ENCODE measurements at places on chromosomes 13 and 19. TPM values are rescaled to one million over a fixed set of nuclear protein-coding genes. Genes with fewer than 3 reads are reported as not detected.

The IGSF23 gene
- total RNA-seq, result not detected

DNA sequence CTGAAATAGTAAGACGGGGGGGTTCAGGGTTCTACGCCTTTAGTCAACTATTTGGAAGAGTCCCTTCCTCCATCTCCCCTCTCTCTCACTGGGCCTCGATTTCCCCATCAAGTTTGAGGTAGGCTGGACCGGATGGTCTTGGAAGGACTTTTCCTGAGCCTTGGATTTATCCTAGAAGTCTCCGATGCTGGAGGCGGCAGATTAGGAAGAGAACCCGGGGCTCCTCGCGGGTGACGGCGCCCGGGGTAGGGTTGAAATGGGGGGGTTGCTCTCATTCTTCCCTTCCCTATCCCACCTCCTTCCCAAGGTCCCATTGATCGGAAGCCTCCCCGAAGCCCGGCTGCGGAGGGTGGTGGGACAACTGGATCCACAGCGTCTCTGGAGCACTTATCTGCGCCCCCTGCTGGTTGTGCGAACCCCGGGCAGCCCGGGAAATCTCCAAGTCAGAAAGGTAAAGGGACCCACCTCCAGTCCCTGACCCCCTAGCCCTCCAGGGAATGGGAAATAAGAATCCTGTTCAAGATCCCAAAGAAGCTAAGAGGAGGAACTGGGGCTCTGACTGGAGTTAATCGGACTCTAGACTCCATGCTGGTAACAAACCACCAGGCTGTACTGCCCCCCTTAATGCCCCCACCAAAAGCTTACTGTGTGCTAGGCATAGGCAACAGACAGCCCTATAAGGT, 781 bp downstream of the QPCTL start:
- no peaks in the 10 kb centered on the region for H3K36me3 ChIP-seq
- DNase-seq, result peak; percentile 71
- peak overlapping the region; percentile 90 for H3K27ac ChIP-seq
- H3K4me3 ChIP-seq, result peak overlapping the region; percentile 82
- H3K27me3 ChIP-seq, result no peaks in the 10 kb centered on the region
- H3K4me1 ChIP-seq, result no peaks in the 10 kb centered on the region

DNA sequence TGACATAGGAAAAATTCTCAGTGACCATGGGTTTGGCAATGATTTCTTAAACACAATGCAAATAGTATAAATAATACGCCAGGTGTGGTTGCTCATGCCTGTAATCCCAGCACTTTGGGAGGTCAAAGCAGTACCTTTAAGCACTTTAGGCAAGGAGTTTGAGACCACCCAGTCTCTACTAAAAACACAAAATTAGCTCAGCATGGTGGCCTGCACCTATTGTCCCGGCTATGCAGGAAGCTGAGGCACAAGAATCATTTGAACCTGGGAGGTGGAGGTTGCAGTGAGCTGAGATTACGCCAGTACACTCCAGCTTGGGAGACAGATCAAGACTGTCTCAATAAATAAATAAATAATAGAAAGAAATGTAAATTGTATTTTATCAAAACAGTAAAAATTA, 356.5 kb upstream of the SLITRK6 start:
- H3K27ac ChIP-seq, result no peak overlapping the region
- no peaks in the 10 kb centered on the region for H3K36me3 ChIP-seq
- no peaks in the 10 kb centered on the region for H3K27me3 ChIP-seq
- H3K4me1 ChIP-seq, result no peaks in the 10 kb centered on the region
- H3K4me3 ChIP-seq, result no peak overlapping the region

GRCh38 chr13:52428295-52428694, 22.1 kb downstream of the VPS36 start:
- H3K4me3 ChIP-seq, result no peak overlapping the region
- no peak overlapping the region for H3K27ac ChIP-seq

DNA sequence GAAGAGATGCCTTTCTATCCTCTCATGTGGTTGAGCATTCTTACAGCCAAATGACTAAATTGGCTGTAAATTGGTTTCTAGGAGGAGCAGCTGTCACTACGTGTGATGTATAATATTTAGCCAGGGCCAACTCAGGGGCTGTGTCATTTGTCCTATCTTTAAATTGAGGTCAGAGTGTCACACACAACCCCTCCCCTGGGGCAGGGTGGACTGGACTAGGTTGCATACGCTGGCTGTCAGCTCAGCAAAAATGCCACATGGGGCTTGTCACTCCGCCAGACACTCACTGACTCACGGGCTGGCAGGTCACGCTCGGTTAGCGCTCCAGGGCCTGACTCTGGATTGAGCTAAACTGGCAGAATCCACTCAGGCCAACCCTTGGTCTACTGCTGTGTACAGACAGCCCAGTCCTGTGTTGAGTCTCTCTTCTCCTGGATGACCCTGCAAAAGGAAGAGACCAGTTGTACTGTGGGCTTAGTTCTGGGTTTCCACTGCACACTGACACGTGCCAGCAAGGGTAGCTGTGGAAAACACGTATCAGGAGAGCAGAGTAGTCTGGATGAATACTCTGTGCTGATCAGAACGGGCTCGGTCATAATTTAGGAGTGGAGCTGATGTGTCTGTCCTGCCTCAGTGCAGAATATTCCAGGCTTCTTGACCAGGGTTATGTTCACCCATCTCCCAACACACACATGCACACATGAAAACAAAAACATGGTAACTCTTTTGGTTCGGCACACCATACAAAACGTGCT, 29.1 kb downstream of the SHISA2 start:
- no peaks in the 10 kb centered on the region for H3K36me3 ChIP-seq
- no peaks in the 10 kb centered on the region for H3K27me3 ChIP-seq
- no peak overlapping the region for H3K27ac ChIP-seq
- no peak overlapping the region for H3K4me3 ChIP-seq

DNA sequence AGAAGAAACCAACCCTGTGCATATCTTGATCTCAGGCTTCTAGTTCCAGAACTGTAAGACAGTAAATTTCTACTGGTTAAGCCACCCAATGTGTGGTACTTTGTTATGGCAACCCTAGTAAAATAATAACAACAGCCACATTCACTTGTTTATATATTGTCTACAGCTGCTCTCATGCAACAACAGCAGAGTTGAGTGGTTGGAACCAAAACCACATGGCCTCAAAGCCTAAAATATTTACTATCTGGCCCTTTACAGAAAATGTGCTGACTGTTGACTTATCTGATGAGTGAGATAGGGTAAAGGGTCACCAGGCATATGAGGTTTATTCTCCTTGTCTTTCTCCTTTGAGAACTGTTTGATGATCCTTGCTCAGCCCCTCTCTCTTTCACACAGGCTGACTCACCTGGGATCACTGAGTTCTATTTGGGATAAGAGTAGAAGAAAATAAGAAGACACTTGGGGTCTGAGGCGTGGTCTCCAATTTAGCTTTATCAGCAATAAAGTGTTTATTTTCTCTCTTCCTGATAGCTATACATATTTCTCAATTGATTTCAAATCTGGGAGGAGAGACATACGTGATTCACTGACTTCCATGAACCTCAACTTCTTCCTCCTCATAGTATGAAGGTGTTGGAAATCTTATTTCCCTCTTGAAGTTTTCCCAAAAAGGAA, 227.5 kb upstream of the STARD13 start:
- H3K36me3 ChIP-seq, result no peaks in the 10 kb centered on the region
- peaks cover 5% of the 10 kb centered on the region for H3K4me1 ChIP-seq
- no peak overlapping the region for H3K27ac ChIP-seq
- no peak overlapping the region for H3K4me3 ChIP-seq
- H3K27me3 ChIP-seq, result no peaks in the 10 kb centered on the region

GRCh38 chr19:31666126-31666525, 316.9 kb upstream of the TSHZ3 start:
- no peak for DNase-seq
- H3K36me3 ChIP-seq, result no peaks in the 10 kb centered on the region
- no peak overlapping the region for H3K27ac ChIP-seq
- H3K27me3 ChIP-seq, result no peaks in the 10 kb centered on the region
- no peak overlapping the region for H3K4me3 ChIP-seq

- H3K36me3 ChIP-seq, result no peaks in the 10 kb centered on the region
- no peaks in the 10 kb centered on the region for H3K4me1 ChIP-seq
- H3K27me3 ChIP-seq, result no peaks in the 10 kb centered on the region
- no peak overlapping the region for H3K27ac ChIP-seq
Measured at GRCh38 chr13:49530457-49530856, 34.7 kb downstream of the PHF11 start.

- H3K27me3 ChIP-seq, result no peaks in the 10 kb centered on the region
- H3K27ac ChIP-seq, result no peak overlapping the region
- no peaks in the 10 kb centered on the region for H3K4me1 ChIP-seq
- no peak for DNase-seq
Measured at GRCh38 chr19:39246951-39247669, 1.5 kb downstream of the IFNL4 start.

GRCh38 chr13:51004918-51005460, 95.4 kb downstream of the RNASEH2B start:
- H3K4me3 ChIP-seq, result no peak overlapping the region
- H3K4me1 ChIP-seq, result peaks cover 6% of the 10 kb centered on the region
- H3K27me3 ChIP-seq, result no peaks in the 10 kb centered on the region
- DNase-seq, result no peak

The ETV2 gene
- 0.48 TPM for total RNA-seq

DNA sequence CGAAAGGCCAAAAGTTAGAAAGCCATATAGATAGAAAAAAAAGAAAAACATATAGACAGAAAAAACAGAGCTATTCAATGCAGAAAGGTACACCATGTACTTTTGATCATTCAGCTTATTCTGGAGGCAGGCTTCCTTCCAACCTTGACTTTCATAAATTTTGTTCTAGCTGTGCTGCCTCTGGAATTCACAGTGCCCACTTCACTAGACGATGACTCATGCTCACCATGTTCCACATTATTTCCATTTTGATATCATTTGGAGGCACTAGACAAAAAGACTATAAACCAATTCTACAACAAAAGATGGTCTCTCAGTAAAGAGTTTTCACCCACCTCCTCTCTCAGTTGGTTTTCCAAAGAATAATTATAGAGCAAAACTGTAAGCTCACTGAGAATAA, 229.0 kb upstream of the IPO5 start:
- no peak overlapping the region for H3K27ac ChIP-seq
- DNase-seq, result no peak
- H3K4me1 ChIP-seq, result no peaks in the 10 kb centered on the region

DNA sequence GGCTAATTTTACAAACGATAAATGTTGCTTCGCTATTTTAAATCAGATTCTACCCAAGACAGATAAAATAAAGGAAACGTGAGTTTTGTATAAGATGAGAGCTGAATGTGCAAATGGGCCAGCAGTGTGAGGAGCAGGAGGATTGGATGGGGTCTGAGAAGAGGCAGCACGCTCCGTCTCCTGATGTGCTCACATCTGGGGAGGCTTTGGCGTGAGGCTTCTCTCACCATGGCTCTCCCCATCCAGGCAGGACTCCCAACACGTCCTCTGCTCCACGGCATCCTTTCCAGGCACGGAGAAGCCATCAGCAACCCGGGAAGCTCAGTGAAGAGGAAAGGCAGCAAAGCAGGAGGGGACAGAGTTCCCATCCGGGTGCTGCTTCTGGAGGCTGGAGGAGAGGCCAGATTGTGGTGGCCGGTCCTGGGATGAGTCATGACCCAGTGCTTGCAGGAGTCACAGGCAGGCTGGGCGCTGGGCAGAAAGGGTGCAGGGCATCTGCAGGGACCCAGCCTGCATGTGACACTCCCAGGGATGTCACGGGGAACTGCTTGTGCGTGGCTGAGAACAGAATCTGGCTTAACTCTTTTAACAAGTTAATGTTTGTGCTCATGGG, 47.5 kb downstream of the ZNF536 start:
- no peaks in the 10 kb centered on the region for H3K36me3 ChIP-seq
- no peak overlapping the region for H3K4me3 ChIP-seq
- no peaks in the 10 kb centered on the region for H3K27me3 ChIP-seq
- H3K27ac ChIP-seq, result no peak overlapping the region
- H3K4me1 ChIP-seq, result no peaks in the 10 kb centered on the region

DNA sequence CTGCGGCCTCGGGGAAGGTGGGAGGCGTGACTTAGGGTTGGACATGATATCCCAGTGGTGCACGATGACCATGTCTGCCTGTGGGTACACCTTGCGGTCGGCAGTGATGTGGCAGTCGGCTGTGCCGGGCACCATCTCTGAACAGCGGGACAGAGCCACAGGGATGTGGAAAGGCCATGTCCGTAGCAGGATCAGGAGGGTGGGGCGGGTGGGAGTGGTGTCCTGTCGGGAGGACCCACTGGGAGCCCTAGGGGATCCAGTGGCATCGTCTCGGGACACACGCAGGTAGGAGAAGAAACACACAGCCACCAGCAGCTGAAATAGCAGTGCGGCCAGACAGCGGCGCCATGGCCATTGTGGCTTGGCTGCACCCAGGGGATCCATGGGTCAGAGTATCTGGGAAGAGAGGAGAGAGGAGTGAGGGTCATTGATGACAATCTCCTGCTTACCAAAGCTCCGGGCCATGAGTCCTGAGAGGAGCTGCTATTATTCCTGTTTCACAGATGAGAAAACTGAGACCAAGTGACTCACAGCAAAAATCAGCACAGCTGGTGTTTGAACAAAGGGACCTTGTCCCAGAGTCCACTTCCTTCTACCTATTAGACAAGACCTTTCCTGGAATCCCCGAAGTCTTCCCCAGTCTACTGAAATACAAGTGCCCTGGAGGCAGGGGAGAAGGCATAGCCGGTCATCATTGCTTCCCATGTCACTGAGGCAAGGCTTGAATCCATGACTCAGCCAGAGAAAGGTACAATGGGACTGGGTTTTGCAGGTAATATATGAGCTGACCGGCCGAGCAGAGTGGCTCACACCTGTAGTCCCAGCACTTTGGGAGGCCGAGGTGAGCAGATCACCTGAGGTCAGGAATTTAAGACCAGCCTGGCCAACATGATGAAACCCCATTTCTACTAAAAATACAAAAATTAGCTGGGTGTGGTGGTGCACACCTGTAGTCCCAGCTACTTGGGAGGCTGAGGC, 5.2 kb upstream of the FUT6 start:
- DNase-seq, result no peak
- H3K4me3 ChIP-seq, result no peak overlapping the region
- no peak overlapping the region for H3K27ac ChIP-seq
- H3K27me3 ChIP-seq, result no peaks in the 10 kb centered on the region

- H3K27ac ChIP-seq, result no peak overlapping the region
- DNase-seq, result no peak
- H3K4me3 ChIP-seq, result no peak overlapping the region
- H3K4me1 ChIP-seq, result no peaks in the 10 kb centered on the region
Measured at GRCh38 chr13:28047757-28048388, 52.5 kb downstream of the FLT3 start.

The NUP58 gene
- total RNA-seq, result 54.8 TPM

GRCh38 chr13:45895881-45896280, 44.3 kb upstream of the SIAH3 start:
- no peak for DNase-seq
- H3K4me3 ChIP-seq, result no peak overlapping the region
- no peaks in the 10 kb centered on the region for H3K36me3 ChIP-seq

The C19orf81 gene
- not detected for total RNA-seq

DNA sequence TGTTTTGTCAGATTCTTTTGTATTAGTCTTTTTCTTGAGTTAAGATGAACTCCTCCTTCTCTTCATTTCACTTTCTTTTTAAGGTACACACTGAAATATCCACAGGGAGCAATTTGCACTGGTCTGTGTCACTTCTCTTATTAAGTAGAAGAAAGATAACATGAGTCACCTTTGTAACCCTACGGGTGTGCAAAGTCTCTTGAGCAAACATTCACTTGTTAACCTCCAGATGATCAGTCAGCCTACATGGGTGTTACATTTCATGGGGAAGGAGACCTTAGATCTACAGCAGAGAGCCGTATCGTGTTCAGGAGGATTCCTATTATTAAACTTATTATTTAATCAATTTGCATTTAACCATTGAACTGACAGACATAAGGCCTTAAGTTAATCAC, 5.1 kb downstream of the ZNF507 start:
- no peak for DNase-seq
- H3K27ac ChIP-seq, result no peak overlapping the region
- H3K27me3 ChIP-seq, result no peaks in the 10 kb centered on the region
- H3K4me3 ChIP-seq, result no peak overlapping the region
- peaks cover 11% of the 10 kb centered on the region for H3K4me1 ChIP-seq
